ENCODE measurements at places on chromosomes 2 and 18.

DNA sequence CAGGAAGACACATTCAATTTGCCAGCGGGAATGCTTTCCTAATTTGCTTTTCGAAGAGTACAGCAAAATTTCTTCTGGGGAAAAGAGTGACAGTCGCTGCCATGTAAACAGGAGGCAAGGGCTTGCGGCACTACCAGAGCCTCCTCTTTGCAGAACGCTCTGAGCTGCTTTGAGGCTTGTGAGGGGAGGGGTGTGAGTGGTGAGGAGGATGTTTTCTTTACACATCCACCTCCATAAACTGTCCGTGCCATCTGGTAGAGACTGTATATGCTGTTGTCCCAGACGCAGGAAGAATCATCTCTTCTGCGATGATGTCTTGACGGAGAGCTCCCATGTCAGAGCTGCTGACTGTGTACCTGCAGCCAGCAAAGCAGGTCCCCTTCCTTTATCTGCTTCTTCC, 138.0 kb downstream of the SOCS6 start:
- no peak for DNase-seq

DNA sequence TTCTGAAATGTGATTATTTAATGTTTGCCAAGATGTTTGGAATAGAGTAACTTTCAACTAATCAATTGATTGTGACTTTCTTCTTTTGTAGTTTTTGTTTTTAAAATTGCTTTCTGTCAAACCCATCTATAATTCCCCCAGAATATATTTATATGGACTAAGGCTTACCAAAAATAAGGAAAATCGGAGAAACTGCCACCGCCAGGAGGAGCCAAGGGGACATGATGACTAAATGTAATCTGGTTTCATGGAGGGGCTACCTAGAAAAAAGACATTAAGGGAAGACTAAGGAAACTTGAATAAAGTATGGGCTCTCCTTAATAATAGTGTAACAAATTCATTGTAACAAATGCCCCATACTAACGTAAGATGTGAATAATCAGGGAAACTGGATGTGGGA, 19.5 kb downstream of the BOLA3 start:
- DNase-seq = no peak

GRCh38 chr2:55163941-55164390, 68.1 kb downstream of the CLHC1 start:
- DNase-seq = no peak

- DNase-seq = no peak
Measured at GRCh38 chr2:32200814-32201213, 35.1 kb downstream of the SLC30A6 start.

GRCh38 chr2:20514596-20515269, 67.9 kb downstream of the RHOB start:
- DNase-seq = no peak

- DNase-seq = no peak
Measured at GRCh38 chr2:195683174-195683573, 26.1 kb downstream of the SLC39A10 start.

DNA sequence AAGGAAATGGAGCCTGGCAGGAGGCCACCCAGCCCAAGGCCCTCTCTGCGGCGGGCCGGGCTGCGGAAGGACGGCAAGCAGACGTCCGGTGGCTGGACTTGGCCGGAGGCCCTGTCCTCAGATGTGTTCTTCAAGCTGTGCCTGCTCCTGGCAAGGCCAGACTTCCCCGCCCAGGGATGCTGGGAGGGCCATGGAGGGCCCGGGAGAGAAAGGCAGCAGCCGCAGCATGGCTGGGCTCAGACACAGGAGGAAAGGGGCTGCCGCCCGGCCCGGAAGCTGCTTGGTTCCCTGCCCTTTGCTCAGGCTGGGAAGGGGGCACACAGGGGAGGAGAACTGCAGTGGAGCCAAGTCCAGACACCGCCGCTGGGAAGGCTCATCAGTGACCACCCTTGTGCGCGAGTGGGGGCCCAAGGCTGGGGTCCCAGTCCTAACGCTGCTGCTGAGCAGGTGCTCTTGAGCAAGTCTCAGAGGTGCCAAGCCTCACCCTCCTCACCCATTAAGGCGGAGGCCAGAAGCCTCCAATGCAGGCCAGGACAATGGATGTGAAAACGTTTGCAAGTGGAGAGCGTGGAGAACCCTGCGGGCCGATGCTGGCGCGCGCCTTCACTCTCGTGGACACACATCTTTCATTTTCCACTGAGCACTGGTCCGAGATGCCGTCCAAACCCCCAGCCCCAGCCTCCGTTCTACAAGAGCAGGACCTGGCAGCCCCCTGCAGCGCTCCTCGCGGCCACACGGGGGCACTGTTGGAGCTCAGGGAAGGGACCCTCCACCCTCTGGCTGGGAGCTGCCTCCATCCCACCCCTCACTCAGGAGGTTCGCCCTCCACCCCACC, 7.9 kb downstream of the CROCC2 start:
- DNase-seq = peak; percentile 11

DNA sequence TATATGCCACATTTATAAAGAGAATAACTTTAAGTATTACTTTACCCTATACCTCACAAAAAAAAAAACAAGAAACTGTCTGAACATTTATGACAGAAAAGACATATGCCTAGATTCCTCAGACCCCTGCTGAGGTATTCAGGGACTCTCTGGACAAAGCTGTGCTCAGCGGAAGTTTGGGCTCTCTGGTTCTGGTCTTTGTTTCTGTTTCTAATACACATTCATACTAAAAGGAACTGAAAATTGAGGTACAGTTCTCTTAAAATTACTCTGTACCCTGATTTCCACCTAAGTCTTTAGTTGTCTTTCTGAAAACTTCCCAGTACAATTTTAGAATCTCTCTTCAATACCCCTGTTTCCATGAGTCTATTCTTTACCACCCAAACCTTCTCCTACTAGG, 160.3 kb downstream of the IKZF2 start:
- no peak for DNase-seq

DNA sequence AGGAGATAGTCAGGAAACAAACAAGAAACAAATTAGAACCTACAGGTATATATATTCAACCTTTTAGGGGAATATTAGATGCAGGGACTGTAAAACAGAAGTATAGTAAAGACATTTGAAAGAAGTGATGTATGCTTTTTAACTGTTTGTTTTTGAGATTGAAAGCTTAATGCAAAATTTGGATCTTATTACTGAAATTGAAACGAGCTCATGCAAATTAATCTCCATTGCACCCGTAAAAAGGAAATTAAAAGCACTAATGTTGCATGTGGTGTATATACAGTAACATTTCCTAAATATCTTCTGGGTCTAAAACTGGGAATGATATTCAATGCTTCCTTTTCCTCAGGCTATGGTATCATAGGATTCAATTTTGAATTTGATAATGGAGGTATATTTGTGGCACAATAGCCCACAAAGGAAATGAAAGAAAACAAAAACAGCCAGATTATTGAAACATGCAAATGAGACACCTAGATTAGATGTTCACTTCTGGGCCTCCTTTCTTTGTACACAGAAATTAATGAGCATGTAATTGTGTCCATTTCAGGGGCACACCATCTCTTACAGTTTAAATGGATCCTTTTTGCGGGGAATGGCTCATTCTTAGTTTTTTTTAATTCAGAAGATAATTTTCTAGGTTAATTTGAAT, 1.6 kb upstream of the ELOA2 start:
- no peak for DNase-seq

GRCh38 chr2:139911160-139911559, 1131.0 kb upstream of the NXPH2 start:
- DNase-seq = no peak

DNA sequence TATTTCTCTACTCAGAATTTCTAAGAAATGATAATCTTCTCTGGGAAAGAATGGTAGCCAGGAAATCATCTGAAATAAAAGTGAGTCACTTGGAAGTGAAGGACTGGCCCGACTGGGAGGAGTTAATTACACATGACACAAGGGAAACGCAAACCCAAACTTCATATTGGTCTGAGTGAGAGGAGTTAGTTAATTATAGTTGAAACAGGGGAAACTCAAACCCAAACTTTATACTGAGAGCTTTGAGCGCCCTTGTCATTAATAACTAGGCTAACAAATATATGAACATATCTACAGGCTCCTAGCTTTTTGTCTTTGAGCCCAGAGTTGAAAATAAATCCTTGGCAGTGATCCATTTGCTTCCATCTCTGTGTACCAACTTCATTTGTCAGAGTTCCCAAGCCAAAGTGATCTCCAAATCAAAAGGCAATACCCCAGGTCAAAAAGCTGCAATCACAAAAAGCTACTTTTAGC, 187.8 kb upstream of the COL3A1 start:
- DNase-seq = no peak

DNA sequence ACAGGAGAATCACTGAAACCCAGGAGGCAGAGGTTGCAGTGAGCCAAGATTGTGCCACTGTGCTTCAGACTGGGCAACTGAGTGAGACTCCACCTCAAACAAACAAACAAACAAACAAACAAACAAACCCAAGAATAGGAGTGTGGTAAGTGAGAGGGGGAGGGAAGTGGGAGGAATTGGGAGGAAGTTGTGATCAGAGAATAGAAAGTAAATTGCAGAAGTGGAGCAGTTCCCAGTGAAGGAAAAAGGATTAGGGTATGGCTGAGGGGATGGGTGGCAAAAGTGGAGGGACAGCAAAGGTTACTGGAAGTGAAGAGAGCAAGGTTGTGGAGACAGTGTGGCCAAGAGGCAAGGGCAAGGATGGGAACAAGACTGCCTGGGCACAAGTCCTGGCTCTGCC, 41.1 kb upstream of the C1GALT1C1L start:
- no peak for DNase-seq

- DNase-seq = no peak
Measured at GRCh38 chr2:179307616-179308371, 43.2 kb upstream of the SESTD1 start.

- DNase-seq = no peak
Measured at GRCh38 chr18:10035281-10035991, 121.6 kb downstream of the VAPA start.

GRCh38 chr2:102473631-102474030, 605 bp downstream of the SLC9A4 start:
- no peak for DNase-seq

- no peak for DNase-seq
Measured at GRCh38 chr18:26746826-26747475, 118.6 kb downstream of the AQP4 start.

DNA sequence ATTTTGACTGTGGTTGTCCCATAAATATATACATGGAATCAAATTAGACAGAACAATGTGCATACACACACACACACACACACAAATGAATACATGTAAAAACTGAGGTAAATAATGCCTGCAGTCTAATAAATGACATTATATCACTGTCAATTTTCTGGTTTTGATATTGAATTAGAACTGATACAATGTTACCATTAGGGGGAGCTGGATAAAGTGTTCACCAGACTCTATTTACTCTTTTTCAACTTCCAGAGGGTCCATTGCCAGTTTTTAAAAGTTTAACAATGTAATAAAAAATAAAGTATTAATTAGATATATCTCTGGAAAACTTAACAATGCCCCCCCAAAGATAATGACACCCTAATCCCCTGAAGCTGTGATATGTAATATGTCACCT, 1666.8 kb upstream of the TMEFF2 start:
- no peak for DNase-seq

- DNase-seq = no peak
Measured at GRCh38 chr2:110943070-110943634, 177.6 kb upstream of the BCL2L11 start.
